ENCODE measurements at places on chromosomes 2 and 18. TPM values are rescaled to one million over a fixed set of nuclear protein-coding genes. Genes with fewer than 3 reads are reported as not detected.

DNA sequence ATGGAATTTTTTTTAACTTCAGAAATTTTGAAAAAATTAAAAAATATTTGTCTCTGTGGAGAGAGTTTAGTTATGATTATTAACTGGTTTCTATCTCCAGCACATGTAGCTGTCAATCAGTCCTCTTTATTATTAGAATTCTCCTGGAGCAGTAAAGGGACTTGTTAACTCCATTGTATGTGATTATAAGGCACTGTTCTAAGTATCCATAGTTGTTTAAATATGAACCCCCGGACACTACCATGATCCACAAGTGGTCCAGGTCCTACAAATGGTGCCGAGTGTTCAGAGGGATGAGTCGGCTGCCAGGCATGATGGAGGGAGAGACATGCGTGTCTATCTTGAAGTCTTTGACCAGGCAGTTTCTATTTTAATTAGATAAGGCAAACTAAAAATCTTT, 492 bp downstream of the CHRNA1 start:
- no peaks in the 10 kb centered on the region for H3K36me3 ChIP-seq
- H3K27ac ChIP-seq, result no peak overlapping the region
- H3K27me3 ChIP-seq, result no peaks in the 10 kb centered on the region
- no peaks in the 10 kb centered on the region for H3K4me1 ChIP-seq

- no peaks in the 10 kb centered on the region for H3K36me3 ChIP-seq
- no peak for DNase-seq
- no peaks in the 10 kb centered on the region for H3K27me3 ChIP-seq
- no peak overlapping the region for H3K4me3 ChIP-seq
- no peak overlapping the region for H3K27ac ChIP-seq
- no peaks in the 10 kb centered on the region for H3K4me1 ChIP-seq
Observed at GRCh38 chr2:206415618-206416243, 27.6 kb upstream of the ADAM23 start.

Gene ARL4C
- 9.4 TPM for total RNA-seq

Gene PEX13
- 27.8 TPM for total RNA-seq

- H3K4me1 ChIP-seq, result no peaks in the 10 kb centered on the region
- no peak overlapping the region for H3K27ac ChIP-seq
- no peaks in the 10 kb centered on the region for H3K36me3 ChIP-seq
- no peaks in the 10 kb centered on the region for H3K27me3 ChIP-seq
- no peak for DNase-seq
Observed at GRCh38 chr2:205637320-205637602, 45.0 kb upstream of the NRP2 start.

Gene MOGAT1
- total RNA-seq, result 5.3 TPM

Gene DHRS9
- total RNA-seq, result 1.0 TPM

Gene XDH
- total RNA-seq, result 27.2 TPM

Gene ACOXL
- not detected for total RNA-seq

GRCh38 chr2:30400151-30400954, 46.7 kb upstream of the LCLAT1 start:
- DNase-seq, result no peak
- H3K36me3 ChIP-seq, result no peaks in the 10 kb centered on the region
- H3K4me1 ChIP-seq, result no peaks in the 10 kb centered on the region
- no peak overlapping the region for H3K27ac ChIP-seq
- no peak overlapping the region for H3K4me3 ChIP-seq

GRCh38 chr18:53541924-53542323, 682.5 kb downstream of the MBD2 start:
- no peak overlapping the region for H3K27ac ChIP-seq
- no peaks in the 10 kb centered on the region for H3K27me3 ChIP-seq
- no peaks in the 10 kb centered on the region for H3K4me1 ChIP-seq
- H3K4me3 ChIP-seq, result no peak overlapping the region
